NCI-H1048 (cell line): ENCODE measurements at places on chromosomes 2 and 18.

- DNase-seq = no peak
Observed at GRCh38 chr2:84940088-84940470, 30.9 kb upstream of the KCMF1 start.

DNA sequence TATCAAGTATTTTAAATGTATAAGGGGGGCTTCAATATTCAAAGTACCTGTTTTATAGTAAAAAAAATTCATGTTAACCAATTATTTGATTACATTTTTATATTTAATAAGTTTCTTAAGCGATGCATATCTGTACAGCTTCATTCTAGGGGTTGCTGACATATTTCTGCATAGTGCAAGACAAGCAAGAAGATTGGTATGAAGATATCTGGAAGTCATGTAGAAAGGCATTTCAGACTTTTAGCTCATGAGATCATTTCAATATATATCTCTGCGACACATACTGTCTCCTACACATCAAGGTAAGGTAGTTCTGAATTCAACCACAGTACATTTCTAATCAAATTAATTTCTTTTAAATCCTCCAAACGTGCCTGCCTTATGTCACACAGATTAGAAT is 73.1 kb downstream of the MEMO1 start:
- DNase-seq = no peak

GRCh38 chr2:36478332-36478738 is 119.6 kb downstream of the FEZ2 start:
- DNase-seq = no peak

- DNase-seq = no peak
Observed at GRCh38 chr2:160906878-160907277, 253.3 kb upstream of the TANK start.

GRCh38 chr2:235170016-235170415 is 218.2 kb downstream of the SH3BP4 start:
- no peak for DNase-seq

- DNase-seq = no peak
Observed at GRCh38 chr2:152493417-152493816, 158.4 kb downstream of the FMNL2 start.

DNA sequence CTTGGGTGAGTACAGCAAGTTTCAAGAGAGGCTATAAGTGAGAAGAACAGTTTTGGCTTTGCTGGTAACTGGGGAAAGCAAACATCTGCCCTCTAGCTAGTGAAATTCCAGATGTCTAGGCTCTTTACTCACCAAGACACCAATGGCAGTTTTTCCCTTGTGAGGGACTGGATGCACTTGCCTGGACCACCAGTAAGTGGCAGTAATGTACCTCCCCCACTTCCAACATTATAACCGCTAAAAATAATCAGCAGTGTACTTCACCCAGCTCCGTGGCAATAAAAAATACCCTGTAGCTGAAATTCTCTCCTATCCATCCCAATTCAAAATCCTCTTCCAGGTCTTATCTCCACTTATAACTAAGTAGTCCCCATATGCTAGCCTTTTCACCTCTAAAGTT is 383.9 kb downstream of the ARHGAP15 start:
- DNase-seq = peak; percentile 43

GRCh38 chr2:237652181-237652580 is 24.8 kb downstream of the LRRFIP1 start:
- no peak for DNase-seq

DNA sequence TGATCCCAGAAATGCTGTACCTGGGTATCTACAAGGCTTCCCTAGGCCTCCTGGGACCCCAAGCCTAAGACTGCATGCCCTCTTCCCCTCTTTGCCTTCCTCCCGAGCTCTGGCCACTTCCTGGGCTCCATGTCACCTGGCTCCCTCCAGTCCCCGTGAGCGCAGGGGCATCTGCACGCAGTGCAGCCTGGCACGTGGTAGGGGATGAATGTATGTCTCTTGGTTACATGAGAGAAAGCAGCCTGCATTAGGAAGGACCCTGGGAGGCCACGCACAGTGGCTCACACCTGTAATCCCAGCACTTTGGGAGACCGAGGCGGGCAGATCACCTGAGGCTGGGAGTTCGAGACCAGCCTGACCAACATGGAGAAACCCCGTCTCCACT is 15.8 kb downstream of the PASK start:
- DNase-seq = no peak

GRCh38 chr18:45136381-45137086 is 455.8 kb downstream of the SETBP1 start:
- DNase-seq = no peak

DNA sequence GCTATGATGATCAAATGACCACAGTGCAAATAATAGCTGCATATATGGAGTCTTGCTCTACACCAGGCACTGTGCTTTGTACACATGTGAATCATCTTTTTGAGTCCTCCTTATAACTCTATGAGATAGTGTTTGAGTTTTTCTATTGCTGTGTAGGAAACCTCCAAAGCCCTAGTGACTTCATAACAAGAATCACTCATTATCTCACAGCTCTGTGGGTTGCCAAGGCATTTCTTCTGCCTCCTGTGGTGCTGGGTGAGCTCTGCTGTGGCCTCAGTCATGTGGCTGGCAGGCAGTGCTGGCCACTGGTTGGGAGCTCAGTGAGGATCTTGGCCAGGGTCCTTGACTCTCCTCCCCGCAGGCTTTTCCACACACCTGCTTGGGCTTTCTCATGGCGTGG is 153.4 kb downstream of the CAPN13 start:
- no peak for DNase-seq

DNA sequence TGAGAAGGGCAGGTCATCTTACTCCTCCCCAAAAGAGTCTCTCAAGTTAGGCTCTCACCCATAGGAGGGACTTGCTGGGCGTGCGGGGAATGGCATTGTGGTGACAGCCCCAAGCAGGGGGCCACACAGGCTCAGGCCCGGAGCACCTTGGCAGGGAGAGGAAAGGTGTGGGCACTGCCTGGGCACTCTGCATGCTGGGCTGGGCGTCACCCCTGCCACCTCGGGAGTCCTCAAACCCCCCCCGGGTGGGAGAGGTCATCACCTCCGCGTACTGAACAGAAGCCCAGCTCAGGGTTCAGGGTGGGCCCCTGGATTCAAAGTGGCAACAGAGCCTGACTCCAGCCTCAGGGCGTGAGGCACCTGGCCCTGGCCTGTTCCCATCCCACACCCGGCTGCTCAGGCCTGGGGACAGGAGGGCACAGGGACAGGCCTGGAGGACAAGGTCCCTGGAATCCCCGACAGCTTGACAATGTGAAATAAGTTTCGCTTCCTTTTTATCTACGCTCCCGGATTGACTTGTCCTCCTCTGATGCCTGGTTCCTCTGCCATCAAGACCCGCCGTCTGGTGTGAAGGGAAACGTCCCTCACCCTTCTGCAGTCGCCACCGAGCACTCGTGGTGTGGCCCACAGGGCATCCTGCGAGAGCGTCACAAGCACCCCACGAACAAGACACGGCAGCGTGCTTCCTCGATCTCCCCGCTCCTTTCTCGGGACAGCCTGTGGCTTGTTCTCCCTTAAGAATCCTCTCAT is 97.8 kb downstream of the HDAC4 start:
- no peak for DNase-seq

GRCh38 chr18:43877616-43878321 is 600.5 kb upstream of the SYT4 start:
- no peak for DNase-seq

GRCh38 chr2:66702301-66702700 is 267.4 kb downstream of the MEIS1 start:
- DNase-seq = no peak

GRCh38 chr2:47819834-47820233 is 36.9 kb downstream of the MSH6 start:
- DNase-seq = no peak

DNA sequence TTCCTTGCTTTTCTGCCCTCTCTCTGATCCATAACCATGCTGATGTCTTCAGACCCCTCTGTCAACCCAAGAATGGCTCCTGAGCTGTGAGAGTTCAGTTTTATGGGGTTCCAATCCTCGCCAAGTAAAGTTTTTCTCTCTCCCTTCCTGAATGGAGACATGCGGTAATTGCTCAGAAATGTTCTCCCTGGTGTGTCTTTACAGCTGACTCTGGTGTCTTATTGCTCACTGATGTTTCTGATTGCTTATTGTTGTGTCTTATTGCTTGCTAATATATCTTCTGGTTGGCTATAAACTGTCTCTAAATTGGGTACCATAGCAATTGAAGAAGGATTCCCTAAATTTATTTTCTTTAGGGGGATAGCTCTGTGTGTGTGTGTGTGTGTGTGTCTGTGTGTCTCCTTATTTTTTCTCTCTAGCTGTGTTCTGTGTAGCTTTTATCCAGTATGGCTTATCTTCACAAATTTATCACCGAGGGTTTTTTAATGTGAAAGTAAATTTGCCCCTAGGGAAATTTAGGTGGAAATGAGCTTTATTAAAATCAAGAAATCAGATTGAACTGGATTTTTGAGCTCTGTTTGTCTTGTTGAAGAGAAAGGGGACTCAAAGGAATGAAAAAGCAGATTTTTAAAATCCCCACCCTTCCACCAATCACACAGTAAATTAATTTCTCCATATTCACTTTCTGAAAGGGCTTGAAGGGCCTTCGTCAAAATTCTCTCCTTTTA is 19.5 kb downstream of the MGAT5 start:
- no peak for DNase-seq

DNA sequence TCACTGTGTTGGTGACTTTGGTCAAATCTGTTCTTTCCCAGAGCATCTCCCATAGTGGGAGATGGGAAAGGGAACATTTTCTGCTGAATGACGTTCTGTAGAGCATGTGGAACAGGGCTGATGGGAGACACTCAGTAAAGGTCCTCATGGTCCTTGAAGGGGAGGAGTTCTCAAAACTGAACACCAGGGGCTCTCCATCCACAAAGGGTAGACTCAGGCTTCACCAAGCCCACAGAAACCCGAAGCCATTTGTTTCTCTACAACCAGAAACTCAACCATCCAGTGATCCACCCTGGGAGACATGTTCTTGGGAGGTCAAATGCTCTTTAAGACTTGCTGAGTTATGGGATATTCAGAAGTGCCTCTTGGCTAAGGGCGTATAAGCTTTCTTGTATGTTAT is 131.8 kb downstream of the ACOXL start:
- no peak for DNase-seq

DNA sequence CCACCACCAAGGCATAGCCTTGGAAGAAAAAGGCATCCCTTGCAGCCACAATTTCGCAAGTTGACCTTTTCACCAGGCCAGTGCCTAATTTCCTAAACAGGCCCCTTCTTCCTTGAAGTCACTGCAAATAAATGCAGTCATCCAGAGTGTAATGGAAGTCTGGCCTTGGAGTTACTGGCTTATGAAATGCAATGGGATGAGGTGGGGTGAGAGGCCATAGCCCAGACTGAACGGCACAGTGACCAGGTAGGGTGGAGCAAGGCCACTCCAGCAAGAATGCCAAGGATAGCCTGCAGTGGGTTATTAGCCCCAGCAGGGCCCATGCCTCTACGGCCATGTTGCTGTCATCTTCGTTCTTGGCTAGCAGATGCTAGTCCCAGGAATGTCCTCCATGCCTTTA is 68.4 kb downstream of the BCL11A start:
- DNase-seq = no peak

DNA sequence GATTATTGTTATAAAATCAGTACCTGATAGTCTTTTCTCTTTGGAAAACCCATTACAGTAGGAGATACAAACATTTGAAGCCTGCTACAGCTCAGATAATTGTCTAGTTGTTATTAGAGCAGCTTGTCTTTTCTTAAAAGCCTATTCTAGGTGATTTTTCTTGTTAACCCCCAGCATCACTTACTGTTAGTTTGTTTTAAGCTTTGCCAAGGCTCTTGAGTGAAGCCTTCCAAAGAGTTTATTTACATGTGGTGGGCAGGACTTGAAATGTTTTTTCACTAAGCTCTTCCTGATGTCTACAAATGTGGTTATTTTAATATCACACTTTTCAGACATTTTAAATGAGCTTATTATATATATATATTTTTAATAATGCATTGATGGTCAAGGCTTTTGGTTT is 791.3 kb downstream of the PLCL1 start:
- DNase-seq = no peak

GRCh38 chr18:42758852-42759251 is 356.6 kb downstream of the RIT2 start:
- DNase-seq = no peak
